Motor neuron (in vitro differentiated cells): ENCODE measurements at places on chromosomes 2 and 18.
A peak's percentile ranks its signal among the peaks of the same experiment; 100 is the strongest.

DNA sequence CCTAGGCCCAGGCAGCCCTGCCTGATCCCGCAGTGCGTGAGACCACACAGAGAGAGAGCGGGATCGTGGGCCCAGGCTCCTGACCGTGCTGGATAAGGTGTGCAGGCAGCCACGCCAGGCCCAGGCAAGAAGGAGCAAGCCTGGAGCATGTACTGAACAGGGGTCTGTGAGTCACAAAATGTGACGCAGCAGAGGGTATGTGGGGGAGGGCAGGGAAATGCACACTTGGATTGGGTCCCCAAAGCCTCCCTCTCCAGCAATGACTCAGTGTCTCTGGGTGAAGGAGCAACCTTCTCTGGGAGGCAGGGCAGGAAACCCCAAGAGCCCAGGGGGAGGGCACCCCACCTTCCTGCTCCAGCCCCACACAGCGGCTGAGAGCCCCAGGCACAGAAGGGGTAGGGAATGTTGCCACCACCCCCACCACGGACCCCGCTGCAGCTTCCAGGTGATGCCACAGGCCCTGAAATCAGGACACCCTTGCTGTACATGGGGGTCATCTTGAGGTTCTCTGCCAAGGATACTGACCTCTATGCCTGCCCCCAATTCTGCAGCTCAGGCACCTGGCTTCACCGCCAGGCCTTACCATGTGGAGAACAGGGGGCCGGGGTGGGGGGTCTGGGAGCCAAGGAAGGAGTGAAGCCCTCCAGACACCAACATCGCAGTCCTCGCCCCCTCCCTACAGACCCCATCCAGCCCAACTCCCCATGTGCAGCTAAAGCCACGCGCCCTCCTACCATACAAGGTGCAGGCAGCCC lies 1.3 kb upstream of the GPC1 start:
- peak; percentile 2 for ATAC-seq

DNA sequence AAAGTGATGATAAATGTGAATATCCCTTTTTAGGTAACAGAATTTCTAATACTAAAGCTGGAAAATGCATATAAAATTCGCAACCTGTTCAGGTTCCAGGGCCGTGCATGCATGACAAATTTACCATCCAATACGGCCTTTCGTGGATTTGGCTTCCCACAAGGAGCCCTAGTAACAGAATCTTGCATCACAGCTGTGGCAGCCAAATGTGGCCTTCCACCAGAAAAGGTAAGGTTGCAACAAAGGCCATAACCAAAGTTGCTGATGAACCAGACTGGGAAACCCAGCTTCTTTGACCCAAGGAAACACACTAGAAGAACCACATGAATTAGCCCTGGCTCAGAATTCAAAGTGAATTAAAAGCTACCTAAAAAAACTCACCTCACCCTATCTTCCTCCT lies 49.6 kb upstream of the BZW1 start:
- ATAC-seq: no peak

DNA sequence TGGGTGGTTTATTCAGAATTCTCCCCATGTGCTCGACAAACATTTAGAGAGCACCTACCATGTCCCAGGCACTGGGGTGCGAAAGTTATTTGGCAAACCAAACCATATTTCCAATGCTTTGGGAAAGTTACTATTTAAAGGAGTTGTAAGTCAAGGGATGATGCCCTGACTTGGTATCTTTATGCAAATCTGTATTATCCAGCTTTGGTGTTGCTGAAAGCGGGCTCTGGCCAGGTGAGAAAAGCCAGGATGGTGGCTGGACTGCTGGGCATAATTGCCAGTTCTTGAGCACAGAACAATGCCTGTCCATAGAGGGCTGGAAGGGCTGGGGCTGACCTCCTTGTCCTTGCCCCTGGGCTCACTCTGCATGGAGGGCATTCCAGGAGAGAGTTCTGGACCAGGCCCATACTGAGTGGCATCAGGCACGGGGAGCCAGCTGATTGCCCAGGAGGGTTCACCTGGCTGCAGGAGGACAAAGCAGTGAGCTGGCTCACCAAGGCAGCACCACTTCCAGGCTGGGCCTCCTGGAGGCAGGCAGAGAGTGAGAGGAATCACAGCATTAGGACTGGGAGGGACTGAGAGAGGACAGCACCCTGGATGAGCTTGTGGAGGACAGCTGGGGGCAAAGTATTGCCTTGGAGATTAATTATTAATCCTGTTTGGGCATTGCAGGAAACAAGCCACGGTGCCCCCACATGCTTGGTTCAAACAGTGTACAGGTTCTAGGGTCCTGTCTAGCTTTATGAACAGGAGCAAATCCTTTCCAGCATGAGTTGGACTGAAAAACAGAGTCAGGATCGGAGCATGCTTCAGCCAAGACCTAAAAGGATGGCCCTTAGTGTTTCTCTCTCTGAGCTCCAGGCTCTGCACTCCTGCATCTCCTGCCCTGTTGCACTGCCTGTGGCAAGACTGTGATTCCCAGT lies 7.1 kb downstream of the KHK start:
- ATAC-seq: no peak

GRCh38 chr2:109178968-109179367 lies 50.0 kb downstream of the SH3RF3 start:
- ATAC-seq: no peak

GRCh38 chr2:214810671-214811070 lies 1.2 kb upstream of the BARD1 start:
- ATAC-seq: no peak

GRCh38 chr2:73091696-73092095 lies 20.2 kb upstream of the SFXN5 start:
- no peak for ATAC-seq

GRCh38 chr2:159553727-159554126 lies 62.6 kb downstream of the BAZ2B start:
- ATAC-seq: no peak

DNA sequence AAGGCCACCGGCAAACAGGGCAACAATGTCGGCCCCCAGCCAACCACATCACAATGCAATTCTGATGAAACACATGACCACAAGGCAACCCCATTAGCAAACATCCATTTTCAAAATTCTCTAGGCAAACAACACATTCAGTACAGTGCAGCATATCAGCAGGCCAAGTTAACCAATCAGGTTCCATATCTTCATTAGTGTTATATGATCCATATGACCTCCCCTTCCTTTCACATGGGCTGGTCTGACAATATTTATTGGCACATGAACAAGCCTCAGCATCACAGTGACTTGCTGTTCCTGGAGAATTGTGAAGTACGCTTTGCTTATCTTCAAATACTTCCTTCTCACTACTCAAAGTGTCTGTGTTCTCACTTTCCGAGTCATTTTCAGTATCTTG lies 19.8 kb downstream of the RNF103 start:
- peak; percentile 61 for ATAC-seq

GRCh38 chr2:118222273-118222594 lies 134.0 kb downstream of the INSIG2 start:
- no peak for ATAC-seq

DNA sequence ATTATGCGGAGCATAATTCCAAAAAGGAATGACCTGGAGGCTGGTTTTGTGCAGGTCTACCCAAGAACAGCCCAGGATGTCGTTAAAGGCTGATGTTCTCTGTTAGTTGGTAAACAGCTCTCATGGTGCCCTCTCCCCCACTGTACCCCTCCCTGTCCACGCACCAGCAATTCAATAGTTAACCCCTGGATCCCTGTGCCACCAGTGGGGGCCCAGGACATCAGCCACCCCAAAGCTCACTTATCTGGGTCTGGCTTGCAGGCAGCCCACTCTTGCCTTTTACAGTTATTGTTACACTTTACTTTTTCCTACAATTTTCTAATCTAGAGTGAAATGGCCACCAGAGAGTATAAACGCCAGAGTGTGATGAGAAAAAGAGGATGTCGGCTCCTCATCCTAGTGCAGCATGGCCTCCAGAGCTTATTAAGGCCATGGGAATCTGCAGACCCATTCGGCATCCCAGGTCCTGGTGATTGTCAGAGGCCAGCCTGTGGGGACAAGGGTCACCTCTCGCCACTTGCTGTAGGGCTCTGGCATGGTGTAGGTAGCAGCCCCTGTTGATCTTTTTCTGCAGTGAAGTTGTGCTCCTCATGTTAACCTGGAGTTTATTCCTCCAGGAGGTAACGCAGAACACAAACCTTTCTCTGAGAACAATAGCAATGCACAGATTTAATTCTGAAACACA lies 30.3 kb downstream of the TWIST2 start:
- ATAC-seq: no peak

DNA sequence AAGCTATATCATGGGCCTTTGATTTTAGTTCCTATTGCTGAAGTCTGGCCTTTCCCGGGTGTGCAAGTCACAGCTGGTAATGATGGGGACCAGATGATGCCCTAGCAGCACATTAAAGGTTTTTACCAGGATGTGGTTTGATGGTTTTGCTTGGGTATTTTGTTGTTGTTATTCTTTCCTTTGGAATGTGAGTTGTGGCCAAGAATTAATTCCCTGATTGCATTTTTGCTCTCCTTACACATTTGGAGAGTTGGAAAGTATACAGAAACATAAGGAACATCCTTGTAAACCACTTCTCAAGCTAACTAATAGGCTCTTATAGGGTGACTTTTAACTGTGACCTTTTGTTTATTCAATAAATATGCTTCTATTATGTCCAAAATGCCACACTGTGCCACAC lies 154.1 kb upstream of the MMADHC start:
- no peak for ATAC-seq

- ATAC-seq: no peak
Observed at GRCh38 chr2:234595829-234596228, 98.9 kb upstream of the ARL4C start.

DNA sequence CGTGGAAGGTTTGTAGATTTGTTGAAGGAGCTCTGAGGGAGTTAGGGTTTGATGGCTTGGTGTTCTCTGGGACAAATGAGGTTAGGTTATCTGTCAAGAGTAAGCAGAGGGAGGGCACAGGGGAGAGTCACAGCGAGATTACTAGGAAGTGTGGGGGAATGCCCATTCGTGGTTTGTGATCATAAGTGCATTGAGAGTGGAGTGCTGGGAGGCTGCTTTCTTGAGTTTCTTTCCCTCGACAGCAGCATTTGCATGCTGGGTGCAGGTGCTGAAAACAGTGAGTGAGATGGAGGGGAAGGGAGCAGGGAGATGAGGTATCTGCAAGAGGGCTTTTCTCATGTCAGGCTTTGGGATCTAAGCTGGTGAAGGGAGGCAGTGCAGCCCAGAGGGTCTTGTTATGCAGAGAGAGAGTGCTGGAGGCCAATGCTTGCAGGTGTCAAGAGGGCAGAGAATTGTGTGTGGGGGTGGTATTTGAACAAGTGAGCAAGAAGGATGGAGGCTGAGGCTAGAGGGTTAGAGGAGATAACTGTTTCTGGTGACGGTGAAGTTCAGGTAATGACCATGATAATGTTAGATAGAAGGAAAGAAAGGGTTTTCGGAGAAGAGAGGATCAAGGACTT lies 8.8 kb downstream of the RALB start:
- no peak for ATAC-seq

DNA sequence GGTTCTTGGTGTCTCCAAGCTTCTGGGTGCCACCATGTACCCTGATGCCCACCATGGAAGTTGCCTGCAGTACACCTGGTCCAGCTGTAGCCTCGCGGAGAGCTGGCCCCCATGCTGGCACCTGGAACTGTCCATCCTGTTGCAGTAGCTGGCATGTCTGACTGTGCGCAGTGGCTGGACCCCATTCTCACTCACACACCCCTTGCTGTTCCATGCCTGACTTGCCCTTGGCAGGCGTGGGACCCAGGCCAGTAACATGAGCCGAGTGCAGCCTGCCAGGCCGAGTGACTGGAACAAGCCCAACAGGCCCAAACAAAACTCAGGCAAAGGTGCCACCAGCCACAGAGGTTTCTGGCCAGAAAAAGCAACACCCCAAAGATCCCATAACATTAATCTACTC lies 73.8 kb downstream of the NEURL3 start:
- ATAC-seq: no peak

GRCh38 chr2:104033399-104033798 lies 820.5 kb upstream of the POU3F3 start:
- ATAC-seq: peak; percentile 33

DNA sequence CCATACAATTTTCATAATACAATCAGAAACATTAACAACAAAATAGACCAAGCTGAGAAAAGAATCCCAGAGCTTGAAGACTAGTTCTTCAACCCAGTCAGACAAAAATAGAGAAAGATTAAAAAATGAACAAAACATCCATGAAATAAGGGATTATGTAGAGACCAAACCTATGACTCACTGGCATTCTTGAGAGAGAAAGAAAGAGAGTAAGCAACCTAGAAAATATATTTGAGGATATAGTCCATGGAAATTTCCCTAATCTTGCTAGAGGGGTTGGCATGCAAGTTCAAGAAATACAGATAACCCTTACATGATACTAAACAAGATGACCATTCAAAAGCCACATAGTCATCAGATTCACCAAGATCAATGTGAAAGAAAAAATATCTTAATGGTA lies 281.7 kb downstream of the CCDC85A start:
- no peak for ATAC-seq

DNA sequence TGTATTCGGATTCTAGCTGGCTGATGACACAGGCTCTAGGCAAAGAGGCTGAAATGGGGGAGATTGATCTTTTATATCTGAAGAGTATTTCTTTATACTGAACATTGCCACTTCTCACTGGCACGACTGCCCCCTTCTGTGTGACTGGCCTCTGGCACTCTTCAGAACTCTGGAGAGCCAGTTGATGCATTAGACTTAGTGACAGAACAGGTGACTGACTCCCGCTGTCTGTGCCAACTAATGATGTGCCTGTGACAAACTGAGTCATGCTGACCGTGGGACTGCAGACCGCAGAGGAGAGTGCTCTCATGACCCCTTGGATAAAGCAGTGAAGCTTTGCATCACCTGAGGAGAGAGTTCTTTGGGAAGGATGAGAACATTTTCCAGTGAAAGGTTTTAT lies 14.4 kb downstream of the MGAT5 start:
- ATAC-seq: no peak

DNA sequence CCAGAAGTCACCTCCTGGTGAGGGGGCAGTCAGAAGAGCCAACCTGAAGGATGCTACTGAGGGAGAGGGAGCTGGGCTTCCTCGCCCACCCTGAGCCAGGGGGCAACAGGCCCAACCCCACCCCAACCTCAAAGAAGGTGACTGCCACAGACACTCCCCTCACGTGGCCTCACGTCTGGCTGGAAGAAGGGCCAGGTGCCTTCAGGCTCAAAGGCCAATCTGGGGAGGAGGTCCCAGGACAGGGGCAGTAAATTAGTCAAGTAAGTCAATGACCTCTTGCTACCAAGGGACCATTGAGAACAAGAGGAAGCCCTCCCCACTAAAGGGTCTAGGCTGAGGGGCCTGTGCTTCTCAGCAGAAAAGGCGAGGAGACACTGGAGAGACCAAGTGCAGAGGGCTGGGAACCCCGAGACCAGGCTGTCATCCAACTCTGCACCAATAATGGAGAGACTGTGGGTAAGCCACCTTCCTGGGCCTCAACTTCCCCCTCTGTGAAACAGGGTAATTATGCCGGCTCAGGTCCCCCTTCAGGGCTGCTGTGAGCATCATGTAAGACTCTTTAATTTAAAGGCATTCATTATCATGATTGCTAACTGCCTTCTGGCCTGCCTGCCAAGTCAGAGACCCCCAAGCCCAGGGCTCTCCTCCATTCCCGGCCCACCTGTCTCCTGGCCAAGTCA lies 20.2 kb upstream of the TNS1 start:
- no peak for ATAC-seq

GRCh38 chr2:51301381-51301780 lies 269.4 kb upstream of the NRXN1 start:
- no peak for ATAC-seq
